Urothelium cell line (cell line): ENCODE measurements at places on chromosomes 5 and 9.

GRCh38 chr5:142643634-142644033, 42.3 kb downstream of the FGF1 start:
- DNase-seq: no peak

- DNase-seq: peak; percentile 51
These were observed 41.0 kb upstream of the ANGPTL2 start for GRCh38 chr9:127163409-127163808.

DNA sequence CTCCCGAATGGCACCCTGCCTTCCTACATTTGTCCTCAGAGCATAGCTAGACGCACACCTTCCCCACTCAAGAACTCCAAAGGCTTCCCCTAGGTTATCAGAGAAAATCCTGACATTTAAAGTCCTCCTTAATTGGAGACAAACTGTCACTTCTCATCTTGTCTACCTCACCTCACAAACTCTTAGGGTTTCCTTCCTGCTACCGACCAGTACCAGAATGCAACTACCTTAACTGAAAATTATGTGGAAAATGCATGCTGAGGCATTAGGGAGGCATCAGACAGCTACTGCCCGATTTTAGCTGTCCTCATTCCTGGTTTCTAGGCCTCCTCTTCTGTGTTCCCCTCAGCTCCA, 17.9 kb upstream of the TNIP1 start:
- no peak for DNase-seq

DNA sequence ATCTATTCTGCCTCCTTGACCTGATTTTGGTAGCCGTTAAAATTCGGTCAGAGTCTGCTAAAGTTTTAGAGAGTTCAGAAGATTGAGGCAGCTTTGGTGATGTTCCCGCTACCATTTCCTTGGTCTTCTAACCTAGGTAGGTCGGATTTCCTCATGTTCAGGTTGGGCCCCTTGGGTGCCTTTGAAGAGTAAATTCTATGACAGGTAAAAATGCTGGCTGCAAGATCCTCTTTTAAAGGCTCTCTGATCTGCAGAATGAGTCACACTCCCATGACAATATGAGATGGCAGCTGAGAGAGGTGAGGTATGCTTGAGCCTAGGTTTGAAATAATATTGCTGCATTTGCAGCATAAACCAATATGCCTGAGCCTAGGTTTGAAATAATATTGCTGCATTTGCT, 198.9 kb downstream of the TSSK1B start:
- DNase-seq: peak; percentile 13

- DNase-seq: no peak
These were observed 44.3 kb upstream of the DENND4C start for GRCh38 chr9:19186232-19186631.

DNA sequence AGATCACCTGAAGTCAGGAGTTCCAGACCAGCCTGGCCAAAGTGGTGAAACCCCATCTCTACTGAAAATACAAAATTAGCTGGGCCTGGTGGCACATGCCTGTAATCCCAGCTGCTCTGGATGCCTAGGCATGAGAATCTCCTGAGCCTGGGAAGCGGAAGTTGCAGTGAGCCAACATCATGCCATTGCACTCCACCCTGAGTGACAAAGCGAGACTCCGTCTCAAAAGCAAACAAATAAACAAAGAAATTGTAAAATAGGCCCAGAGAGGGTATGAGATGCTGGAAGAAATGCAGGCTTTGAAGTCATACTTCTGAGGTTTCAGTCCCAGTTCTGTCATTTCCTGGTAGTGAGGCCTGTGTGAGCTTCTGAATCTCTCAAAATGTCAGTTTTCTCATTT, 5.3 kb upstream of the ARHGEF37 start:
- DNase-seq: no peak

DNA sequence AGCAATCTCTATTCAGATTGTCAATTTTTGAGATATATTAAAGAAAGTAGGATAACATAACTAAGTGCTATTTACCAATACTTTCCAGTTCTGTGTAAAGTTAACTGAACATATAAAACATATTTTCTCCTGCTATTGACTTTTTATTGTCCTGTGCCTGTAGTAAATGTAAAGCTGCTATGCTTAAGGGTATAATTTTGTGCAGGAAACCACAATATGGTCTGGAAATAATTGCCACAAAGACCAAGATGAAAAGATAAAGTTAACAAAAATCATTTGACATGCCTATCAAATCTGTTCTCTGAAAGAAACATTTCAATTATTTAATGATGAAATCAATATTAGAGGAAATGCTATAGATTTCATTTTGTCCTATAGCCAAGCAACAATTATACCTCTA, 121.3 kb downstream of the FGF10 start:
- no peak for DNase-seq

DNA sequence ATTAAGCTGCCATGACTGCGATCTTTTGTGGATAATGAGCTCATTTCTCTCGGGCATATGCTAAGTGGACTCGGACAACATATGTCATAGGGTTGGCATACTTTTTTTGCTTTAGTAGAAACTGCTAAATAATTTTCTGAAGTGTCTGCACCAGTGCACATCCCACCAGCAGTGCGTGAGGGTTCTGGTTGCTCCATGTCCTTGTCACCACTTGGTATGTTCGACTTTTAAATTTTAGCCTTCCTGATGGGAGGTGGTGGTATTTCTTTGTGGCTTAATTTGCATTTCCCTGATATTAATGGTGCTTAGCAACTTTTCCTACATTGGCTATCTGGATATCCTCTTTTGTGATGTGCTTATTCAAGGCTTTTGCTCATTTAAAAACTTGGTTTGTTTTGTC, 57.8 kb upstream of the NRARP start:
- DNase-seq: no peak

DNA sequence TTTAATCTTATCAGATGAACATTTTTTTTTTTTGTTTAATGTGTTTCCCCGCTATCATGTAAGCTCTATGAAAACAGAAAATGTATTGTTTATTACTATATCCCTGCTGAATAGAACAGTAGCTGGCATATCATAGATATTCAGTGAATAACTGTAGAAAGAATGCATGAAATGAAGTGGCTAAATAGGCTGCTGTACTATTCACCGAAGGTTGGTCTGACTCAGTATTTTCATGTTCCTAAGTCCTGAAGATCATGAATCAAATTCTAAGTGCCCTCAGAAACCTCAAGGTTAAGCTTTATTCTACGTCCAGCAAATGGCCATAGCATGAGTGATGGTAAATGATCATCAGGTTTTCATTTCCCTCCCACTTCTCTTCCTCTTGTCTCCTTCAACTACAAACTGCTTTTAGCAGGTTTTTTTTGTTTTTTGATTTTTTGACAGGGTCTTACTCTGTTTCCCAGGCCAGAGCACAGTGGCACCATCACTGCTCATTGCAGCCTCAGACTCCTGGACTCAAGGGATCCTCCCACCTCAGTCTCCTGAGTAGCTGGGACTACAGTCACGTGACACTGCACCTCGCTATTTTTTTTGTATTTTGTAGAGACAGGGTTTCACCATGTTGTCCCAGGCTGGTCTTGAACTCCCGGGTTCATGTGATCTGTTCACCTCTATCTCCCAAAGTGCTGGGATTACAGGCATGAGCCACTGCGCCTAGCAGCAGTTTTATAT, 19.1 kb upstream of the ZFAND5 start:
- DNase-seq: peak; percentile 46

GRCh38 chr9:136544548-136544963, 1.3 kb downstream of the NOTCH1 start:
- peak; percentile 66 for DNase-seq

GRCh38 chr5:149745-150485, 41.4 kb upstream of the LRRC14B start:
- DNase-seq: no peak
